ENCODE measurements at places on chromosomes 6 and 20.

DNA sequence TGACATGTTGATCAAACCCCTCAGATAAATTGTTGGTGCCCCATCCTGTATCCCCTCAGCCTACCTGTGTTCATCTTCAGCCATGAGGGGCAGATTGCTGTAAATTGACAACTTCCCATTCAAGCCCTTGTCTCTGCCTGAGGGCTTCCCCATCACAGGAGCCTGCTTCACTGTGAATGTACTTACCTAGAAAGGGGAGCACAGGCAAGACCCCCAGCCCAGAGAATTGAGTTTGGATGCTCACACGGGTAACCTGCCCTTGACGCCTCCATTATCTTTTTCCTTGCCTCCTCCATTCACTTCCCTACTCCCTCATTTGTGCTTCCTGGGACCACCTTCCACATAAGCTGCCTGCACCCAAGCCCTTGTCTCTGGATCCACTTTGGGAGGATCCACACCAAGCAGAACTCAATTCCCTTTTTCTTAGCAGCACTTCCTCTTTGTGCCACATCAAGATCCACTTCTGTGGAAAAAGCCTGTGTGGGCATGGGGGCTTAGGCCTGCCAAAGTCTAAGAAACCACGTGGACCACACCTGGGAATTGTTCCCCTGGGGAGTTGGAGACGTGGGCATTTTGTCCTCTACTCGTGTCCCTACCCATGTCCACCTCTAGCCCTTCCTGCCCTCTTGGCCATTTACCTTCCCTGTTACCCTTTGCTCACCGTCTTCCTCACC is 103.4 kb upstream of the FOXA2 start:
- DNase-seq = no peak

DNA sequence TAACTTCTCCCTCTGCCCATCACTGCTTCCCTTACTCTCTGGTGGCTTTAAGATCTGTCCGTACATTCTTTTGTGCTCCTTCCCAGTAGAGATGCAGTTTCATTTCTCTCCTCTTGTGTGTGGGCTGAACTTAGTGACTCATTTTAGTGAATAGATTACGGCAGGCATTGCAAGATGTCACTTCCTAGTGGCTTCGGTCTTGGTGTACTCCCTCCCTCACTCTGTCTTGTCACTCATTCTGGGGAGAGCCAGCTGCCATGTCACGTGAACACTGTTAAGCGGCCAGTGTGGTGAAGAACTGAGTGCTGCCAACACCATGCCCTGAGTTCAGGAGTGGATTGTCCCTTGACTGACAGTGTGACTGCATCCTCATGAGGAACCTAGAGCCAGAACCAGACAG is 115.9 kb downstream of the OTOR start:
- no peak for DNase-seq

- no peak for DNase-seq
These were observed 38.5 kb downstream of the TSPYL4 start for GRCh38 chr6:116215414-116215813.

DNA sequence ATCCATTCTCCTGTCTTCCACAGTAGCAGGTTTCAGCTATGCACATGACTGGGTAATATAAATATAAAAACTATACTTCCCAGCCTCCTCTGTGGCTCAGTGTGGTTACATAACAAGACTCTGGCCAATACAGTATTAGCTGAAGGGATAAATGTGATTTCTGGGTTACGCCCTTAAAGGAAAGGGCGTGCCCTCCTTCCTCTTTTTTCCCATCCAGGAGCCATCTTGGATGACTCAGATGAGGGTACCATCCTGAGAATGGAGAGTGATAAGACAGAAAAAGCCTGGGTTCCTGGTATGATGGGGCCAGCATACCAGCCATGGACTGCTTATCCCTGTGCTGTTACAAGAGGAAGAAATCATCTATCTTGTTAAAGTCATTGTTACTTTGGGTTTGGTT is 123.3 kb downstream of the NFATC2 start:
- DNase-seq = no peak

GRCh38 chr6:79964607-79965081 is 17.3 kb upstream of the ELOVL4 start:
- no peak for DNase-seq

GRCh38 chr6:35160642-35161041 is 19.5 kb upstream of the TCP11 start:
- no peak for DNase-seq

DNA sequence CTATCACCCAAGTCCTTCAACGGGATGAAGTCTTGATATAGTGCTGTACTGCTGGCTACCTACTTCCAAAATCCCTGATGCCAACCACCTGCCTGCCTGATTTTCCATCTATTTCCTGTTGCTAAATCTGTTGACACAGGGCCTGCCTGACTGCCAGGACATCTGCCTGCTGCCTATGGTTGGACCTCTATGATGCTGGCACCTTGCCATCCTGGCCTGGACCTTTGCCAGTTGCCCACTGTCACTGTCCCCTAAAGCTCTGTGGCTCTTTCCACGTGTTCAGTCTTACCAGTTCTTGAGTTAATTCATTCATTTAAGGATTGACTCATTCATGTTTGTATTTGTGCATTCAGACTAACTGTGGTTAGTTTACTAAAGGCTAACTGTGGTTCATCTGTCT is 9.2 kb upstream of the RGS17 start:
- DNase-seq = no peak

GRCh38 chr20:6135347-6135746 is 12.5 kb upstream of the FERMT1 start:
- no peak for DNase-seq

GRCh38 chr6:8990075-8990474 is 554.7 kb upstream of the SLC35B3 start:
- no peak for DNase-seq

DNA sequence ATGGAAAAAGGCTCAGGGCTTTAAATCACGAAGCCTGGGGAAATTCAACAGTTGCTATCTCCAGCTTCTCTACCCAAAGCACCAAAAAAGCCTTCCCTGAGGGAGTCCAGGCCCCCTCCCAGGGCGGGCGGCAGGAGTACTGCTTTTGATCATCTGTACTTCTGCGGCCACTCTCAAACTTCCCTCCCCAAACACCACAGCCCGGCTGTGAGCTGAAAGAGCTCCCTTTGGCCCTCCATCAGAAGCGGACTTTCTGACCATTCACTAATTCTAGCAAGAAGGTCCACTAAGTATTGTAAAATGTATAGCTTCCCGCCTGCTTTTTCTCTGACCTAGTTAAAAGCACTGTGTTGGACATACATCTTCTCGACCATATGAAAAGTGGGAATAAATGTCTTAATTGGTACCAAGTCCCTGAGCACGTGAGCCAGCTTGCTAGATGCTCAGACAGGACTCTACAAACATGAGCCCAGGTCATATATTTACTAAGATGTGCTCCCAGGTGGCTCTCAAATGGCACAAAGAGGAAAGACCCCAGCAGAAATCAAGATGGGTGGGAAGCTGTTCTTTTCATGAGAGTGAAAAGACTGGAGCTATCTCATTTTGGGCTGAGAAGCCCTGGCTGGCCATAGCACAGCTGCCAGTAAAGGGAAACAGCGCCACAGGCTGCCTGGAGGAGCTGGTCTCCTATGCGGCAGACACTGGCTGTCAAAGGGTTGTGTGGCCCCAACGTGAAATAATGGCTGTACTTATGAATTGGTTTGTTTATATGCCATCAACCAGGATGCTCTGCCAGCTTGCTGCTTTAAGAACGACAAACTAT is 58.6 kb downstream of the GFOD1 start:
- no peak for DNase-seq

DNA sequence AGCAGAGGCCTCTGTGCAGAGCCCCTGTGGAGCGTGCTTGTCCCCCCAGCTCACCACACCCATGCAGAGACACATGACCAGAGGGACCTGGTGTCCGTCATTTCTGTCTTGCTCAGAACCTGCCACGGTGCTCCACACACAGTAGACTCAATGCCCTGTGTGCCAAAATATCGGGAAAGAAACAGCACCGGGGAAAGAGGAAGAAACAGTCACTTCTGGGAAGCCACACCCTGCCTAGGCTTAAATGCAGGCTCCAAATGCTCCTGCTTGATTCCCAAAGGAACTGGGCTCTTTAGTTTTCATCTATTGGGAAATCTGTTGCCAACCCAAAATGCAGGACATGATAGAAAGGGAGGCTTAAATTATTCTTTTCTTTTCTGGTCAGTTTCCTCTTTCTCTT is 503.9 kb downstream of the CD83 start:
- no peak for DNase-seq

- no peak for DNase-seq
These were observed 15.1 kb downstream of the RNF217 start for GRCh38 chr6:124977067-124977908.

DNA sequence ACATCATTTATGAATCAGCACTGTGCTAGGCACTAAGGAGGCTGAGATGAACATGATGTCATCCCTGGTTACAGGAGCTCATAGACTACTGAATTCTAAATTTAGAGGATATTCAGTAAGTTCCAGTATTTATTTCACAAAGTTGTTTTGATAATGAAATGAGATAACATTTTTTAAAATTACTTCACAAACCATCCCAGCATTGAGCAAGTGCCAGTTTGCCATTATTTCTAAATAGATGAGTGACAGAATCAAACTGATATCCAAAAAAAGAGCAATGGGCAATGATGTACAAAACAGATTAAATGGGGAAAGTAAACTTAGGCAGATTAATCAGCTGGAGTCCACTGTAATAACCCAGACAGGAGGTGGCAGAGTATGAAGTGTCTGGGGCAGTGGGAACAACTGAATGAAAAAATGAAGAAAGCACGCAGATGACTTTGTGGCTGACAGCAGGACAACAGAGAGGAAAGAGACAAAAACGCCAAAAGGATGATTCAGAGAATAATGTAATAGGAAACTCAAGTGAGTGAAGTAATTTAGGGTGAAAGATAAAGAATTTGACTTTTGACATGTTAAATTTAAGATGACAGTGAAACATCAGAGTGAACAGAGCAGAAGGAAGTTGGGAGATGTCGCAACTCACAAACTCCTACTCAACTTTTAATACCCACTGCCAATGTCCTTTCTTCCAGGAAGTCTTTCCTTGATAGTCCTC is 70.2 kb downstream of the RCAN2 start:
- DNase-seq = no peak

- no peak for DNase-seq
These were observed 73.9 kb upstream of the NRSN1 start for GRCh38 chr6:24051942-24052589.

DNA sequence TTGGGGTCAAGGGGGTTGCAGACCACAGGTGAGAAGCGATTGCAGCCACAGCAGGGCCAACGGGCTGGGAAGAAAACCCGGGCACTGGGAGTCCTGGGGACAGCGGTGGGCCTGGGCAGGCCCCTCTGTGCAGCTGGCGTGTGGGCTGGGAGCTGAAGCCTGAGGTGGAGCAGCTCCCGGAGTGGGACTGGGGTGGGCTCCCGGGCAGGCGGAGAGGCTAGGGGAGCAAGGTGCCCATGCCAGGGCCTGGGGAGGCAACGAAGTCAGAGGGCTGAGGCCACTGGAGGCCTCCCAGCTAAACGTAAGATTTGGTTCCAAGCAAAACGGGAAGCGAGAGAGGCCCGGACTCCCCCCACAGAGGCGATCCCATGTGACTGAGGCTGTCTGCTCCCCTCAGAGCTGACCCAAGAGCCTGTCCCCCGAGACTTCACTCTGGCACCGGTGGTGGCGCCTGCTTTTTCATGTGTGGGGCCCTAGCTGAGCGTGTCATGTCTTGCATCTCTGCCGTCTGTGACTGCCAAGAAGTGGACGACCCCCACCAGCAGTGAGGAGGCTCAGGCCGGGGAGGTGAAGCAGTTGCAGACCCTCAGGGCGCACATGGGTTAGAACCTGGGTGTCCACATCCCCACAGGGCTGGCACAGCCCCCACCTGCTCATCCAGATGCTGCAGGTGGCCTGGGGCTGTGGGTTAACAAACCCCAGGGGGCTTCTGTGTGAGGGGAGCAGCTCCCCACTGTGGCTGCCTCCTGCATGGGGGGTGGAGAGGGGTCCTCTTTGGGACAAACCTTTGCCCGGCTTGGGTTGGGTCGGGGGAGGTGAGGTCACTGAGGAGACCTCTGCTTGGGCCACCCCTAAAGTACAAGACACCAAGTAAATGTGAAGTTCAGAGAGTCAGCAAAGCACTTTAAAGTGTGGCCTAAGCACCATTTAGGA is 212.3 kb downstream of the TAF4 start:
- no peak for DNase-seq

- no peak for DNase-seq
These were observed 102.7 kb downstream of the RIN2 start for GRCh38 chr20:19860737-19861136.

- DNase-seq = no peak
These were observed 4.4 kb upstream of the PLCB1 start for GRCh38 chr20:8127553-8128255.

GRCh38 chr20:46791722-46792416 is 82.4 kb downstream of the SLC2A10 start:
- DNase-seq = no peak

DNA sequence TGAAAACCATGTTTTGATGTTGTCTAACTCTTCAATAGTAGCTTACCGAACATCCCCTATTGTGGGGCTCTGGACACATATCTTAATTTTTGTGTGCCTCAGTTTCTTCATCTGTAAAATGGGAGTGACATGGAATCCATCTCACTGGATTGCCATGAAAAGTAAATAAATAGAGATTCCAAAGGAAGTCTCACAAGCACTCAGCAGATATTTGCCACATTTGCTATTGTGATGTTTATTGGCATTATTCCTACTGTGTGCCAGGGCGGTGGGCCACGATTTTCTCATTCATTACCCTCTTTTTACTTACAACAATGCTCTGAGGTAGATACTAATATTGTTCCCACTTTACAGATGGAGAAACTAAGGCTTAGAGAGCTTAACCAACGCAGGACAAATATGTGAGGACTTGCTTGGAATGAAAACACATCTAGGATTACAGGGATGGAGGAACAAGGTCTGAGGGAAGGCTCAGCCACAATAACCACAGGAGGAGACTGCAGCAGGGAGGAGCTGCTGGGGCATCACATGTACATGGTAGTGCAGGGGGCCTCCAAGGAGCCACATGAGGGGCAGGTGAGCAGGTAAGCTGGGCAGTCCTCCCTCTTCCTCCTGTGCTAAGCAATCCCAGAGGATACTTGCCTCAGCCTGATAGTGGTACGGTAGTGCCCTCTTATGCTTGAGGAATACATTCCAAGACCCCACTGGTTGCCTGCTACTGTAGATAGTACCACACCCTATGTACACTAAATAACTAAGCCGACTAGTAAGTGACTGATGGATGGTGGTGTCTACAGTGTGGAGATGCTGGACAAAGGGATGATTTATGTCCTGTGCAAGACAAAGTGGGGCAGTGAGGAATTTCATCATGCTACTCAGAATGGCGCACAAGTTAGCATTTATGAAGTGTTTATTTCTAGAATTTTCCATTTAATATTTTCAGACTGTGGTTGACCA is 176.9 kb downstream of the FOXA2 start:
- no peak for DNase-seq

DNA sequence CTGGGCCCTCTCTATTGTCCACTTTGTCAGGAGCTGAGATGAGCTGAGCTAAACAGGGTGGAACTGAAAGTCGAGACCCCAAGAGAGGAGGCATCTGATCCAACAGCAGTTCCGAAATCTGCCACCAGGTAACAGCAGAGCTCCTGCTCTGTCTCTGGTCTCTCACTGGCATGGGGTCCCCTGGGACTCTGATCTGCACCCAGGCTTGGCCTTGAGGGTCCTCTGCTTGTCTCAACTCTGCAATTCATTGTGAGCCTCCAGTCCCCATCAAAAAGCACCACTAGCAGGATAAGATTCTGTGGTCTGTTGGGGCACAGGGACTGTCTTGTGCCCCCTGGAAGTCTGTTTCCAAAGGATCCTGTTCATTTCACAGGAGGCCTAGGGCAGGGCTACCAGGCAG is 62.5 kb upstream of the TOP1 start:
- no peak for DNase-seq
